ENCODE measurements at places on chromosomes 2 and 18.
A peak's percentile ranks its signal among the peaks of the same experiment; 100 is the strongest.

DNA sequence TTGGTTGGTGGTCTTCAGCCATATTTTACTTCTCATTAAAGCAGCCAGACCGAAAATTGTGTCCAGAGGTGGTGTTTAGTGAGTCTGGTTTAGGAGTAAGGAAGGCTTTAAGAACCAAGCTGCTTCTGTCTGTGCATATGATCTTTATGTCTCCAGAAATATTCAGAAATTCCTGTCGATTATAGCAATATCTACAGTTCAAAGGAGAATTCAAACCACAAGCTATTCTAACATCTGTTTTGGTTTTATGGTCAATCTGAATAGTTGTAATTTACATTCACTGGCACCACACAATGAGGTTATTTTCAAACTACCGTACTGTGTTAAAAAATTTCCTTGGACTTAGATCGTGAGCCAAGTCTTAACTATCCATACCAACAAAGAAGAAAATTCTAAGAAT lies 11.3 kb downstream of the UPP2 start:
- no peak for DNase-seq

- no peak for DNase-seq
Observed at GRCh38 chr18:62324181-62324828, 805 bp upstream of the TNFRSF11A start.

DNA sequence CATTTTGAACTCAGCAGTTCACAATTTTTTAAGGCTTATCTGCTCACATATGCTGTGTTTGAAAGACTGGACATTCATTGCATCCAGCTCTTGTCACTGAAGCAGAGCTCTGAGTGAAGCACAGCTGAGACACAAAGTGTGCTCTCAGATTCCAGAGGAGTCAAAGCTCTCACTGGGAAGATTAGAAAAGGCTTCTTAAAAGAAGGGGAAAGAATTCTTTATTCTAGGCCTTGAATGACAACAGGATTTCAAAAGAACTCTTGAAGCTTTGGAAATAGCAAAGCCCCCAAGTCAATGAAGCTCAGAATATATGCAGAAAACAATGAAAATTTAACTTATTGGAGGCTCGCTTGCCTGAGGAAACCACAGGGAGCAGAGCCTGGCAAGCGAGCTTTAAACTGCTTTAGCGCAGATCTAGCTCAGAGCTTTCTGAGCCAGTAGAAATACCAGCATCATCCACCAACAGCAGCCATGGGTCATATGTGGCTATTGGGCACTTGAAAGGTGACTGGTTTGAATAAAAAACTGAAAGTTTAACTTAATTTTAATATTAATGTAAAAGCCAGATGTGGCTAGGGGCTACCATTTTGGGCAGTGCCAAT lies 369.7 kb downstream of the OSR1 start:
- DNase-seq = no peak

- no peak for DNase-seq
Observed at GRCh38 chr2:143144813-143145455, 15.7 kb downstream of the ARHGAP15 start.

GRCh38 chr2:54772531-54772930 lies 49.1 kb downstream of the EML6 start:
- DNase-seq = no peak

- DNase-seq = peak; percentile 44
Observed at GRCh38 chr18:36757991-36758390, 70.8 kb downstream of the TPGS2 start.

DNA sequence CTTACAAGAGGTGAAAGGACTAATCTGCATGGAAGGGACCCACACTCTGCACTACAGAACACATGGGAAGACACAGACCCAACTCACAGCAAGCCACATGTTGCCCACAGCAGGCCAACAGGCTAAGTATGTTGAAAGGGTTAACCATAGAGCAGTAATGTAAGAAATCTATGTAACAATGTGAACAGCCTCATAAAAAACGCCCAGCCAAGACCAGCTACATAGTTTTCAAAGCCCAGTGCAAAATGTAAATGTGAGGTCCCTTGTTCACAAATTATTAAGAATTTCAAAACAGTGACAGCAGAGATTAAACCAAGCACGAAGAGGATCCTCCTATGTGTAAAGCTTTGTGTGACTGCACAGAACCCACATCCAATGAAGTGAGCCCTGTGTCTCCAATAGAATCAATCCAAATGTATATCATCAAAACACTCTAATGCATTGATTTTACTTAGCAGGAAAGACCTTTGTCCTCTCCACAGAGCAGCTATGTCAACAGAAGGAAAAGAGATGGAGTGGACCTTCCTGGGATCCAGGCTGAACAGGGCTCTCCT lies 210.1 kb downstream of the AGPS start:
- DNase-seq = peak; percentile 21

DNA sequence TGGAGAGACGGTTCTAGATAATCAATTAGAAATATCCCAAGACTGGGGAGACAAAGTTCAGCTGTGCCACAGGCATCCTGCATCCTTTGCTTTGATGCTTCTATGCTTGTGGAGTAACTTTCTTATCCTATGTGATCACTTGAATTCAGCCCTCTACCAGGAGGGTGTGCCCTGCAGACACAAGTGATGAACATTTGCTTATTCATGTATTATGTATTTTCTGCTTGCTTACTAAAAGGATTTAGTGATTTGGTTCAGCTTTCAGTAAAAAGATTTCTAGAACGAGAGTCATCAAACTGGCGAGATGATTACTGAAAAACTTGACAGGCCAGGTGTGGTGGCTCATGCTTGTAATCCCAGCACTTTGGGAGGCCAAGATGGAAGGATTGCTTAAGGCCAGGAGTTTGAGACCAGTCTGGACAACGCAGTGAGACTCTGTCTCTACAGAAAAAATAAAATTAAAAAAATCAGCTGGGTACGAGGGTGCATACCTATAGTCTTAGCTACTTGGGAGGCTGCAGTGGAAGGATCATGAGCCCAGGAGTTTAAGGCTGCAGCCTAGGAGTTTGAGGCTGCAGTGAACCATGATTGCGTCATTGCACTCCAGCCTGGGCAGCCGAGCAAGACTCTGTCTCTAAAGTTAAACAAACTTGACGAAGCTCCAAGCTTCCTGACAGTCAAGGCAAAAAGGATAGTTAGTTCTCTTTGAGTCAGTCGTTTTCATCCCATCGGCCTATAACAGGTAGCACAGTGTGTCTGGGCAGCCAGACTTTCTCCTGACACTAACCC lies 13.3 kb downstream of the HK2 start:
- DNase-seq = no peak
